ENCODE measurements at places on chromosomes 5 and 9.

DNA sequence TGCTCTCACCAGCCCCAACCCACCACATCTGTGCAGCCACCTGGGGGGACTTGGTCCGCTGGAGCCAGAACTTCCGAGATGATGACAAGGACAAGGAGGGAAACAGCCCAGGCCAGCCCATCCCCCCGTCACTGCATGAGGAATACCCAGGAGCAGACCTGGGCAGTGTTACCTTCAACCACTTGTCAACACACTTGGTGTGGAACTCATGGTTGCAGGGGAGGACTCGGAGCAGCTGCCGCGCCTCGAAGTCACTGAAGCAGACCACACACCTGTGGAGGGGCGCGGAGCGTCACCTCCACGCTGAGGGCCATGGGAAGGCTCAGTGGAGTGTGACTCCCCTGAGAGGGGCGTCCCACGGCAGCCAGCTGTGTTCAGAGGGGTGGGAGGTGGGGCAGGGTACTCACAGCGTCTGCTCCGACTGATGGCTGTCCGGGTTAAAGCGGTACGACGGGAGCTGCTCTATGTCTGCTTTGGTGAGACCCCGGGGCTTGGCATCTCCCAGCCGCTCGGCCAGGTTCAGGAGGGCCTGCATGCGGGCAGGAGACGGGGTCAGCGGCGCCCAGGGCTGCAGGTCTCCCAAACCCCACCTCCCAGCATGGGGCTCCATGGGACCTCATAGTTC is 8.0 kb downstream of the RNF44 start:
- DNase-seq: no peak

- no peak for DNase-seq
Observed at GRCh38 chr5:151132963-151133362, 24.6 kb downstream of the ANXA6 start.

- DNase-seq: no peak
Observed at GRCh38 chr9:4140362-4140761, 159.5 kb downstream of the GLIS3 start.

DNA sequence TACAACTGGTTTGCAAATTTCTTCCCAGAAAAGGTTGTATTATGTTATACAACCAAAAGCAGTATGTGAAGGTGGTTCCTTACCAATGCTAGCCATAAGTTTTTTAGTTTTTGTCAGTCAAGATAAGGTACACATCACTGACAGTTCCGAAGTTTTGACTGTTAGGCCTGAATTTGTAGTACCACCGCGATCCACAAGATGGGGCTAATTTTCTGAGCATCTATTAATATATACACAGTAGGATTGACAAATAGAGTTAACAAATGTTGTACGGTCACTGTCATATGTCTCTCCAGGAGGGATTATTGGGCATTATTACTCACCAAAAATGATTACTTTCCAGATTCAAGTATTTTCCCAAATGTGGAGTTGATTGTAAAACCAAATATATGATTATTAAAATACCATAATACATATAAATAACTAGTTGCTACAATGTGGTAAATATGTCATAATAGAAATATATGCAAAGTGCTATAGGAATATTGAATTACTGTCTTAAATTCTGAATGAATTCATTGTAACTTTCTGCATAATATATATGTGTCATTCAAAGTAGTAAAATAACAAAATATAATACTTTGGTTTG is 28.4 kb upstream of the LRRC19 start:
- no peak for DNase-seq

- no peak for DNase-seq
Observed at GRCh38 chr9:135239769-135240141, 152.3 kb downstream of the OLFM1 start.

GRCh38 chr9:65410926-65411325 is 125.9 kb upstream of the FOXD4L5 start:
- DNase-seq: no peak

GRCh38 chr9:22009506-22009867 is 382 bp upstream of the CDKN2B start:
- DNase-seq: no peak

DNA sequence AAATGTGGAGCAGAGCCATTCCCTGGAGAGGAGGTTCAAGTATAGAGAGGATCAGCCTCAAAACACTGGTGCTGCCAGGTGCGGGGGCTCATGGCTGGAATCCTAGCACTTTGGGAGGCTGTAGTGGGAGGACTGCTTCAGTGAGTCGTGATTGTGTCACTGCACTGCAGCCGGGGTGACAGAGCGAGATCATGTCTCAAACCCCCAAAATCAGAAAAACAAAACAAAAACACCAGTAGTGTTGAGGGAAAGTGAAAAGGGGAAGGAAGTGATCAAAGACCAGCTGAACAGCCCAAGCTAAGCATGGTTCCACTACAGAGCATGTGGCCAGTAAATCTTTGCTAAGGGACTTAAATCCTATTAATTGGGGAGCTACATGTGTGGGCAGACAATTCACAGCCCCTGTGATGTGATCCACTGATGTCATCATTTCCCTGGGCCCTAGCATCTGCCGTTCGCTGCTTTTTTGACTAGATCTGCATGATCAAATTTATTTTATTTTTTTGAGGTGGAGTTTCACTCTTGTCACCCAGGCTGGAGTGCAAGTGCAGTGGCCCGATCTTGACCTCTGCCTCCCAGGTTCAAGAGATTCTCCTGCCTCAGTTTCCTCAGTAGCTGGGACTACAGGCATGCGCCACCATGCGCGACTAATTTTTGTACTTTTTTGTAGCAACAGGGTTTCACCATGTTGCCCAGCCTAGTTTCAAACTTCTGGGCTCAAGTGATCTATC is 2.7 kb upstream of the PCBD2 start:
- no peak for DNase-seq

DNA sequence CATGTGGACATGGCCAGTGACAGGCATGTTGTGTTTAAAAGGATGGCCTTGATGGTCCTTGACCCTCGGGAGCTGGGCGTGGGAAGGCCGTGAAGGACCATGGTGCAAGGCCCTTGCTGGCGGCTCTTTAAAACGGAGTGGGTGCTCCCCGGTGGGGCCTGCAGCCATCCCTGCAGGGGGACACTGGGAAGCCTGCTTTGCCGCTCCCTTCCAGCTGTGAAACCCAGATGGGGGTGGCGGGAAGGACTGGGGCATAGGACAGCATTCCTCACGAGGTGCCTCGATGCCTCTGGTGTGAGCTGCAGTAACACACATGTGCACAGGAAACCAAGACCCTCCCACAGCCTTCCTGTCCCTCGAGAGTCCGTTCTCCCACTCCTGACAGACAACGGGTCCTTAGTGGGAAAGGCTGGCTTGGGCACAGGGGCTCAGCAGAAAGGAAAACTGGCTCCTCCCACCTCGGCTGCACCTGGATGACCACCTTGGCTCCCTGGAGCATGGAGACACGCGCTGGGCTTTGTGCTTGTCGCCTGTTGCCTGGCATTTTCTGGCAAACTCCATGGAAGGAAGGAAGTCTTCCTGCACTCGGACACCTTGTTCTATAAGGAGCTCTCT is 30.3 kb upstream of the IRX4 start:
- DNase-seq: no peak

GRCh38 chr9:95012035-95012708 is 285.7 kb downstream of the AOPEP start:
- no peak for DNase-seq

- no peak for DNase-seq
Observed at GRCh38 chr5:154388842-154389241, 57.0 kb upstream of the SAP30L start.

GRCh38 chr9:72790989-72791388 is 161.9 kb downstream of the ALDH1A1 start:
- DNase-seq: no peak

GRCh38 chr5:80182809-80183580 is 72.9 kb downstream of the SERINC5 start:
- no peak for DNase-seq

GRCh38 chr9:75685062-75685461 is 205.4 kb upstream of the PCSK5 start:
- no peak for DNase-seq

GRCh38 chr5:170562875-170563228 is 59.0 kb downstream of the KCNIP1 start:
- no peak for DNase-seq

DNA sequence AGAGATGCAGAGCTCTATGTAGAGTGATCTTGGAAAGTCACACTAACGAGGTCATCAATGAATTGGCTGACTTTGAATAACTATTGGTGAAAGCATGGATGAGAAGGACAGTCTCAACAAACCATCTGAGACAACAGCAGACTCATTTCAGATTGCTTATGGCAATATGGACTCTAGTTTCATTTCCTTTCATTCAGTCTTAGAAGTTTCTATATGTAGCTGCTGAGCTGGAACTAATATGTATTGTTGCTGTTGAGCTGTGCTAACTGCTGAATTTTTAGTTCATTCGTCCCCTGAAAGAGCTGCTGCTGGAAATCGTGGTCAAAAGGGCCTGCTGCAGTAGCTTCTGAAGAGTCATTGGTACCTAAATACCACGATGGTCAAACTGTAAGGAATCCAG is 31.3 kb downstream of the TNFSF15 start:
- DNase-seq: no peak

DNA sequence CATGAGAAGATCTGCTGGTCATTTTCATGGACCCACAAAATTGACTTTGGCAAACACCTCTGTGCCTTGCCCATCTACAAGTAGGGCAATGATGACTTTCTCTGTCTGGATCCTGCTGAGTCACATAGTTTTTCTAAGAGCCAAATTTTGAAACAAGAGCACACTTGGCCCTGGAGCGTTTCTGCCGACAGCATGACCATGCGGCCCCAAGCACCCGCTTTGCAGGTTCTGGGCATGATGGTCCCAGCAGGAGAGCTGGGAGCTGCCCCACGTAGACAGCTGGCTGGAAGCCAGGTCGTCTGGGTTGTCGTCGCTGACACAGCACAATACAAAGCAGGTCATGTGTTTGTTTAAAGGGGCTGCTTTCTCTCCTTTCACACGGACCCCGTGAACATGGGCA is 159.8 kb downstream of the SYK start:
- no peak for DNase-seq

GRCh38 chr5:138631096-138631928 is 56.1 kb upstream of the HSPA9 start:
- DNase-seq: no peak

- no peak for DNase-seq
Observed at GRCh38 chr9:74645007-74645639, 148.0 kb downstream of the RORB start.

DNA sequence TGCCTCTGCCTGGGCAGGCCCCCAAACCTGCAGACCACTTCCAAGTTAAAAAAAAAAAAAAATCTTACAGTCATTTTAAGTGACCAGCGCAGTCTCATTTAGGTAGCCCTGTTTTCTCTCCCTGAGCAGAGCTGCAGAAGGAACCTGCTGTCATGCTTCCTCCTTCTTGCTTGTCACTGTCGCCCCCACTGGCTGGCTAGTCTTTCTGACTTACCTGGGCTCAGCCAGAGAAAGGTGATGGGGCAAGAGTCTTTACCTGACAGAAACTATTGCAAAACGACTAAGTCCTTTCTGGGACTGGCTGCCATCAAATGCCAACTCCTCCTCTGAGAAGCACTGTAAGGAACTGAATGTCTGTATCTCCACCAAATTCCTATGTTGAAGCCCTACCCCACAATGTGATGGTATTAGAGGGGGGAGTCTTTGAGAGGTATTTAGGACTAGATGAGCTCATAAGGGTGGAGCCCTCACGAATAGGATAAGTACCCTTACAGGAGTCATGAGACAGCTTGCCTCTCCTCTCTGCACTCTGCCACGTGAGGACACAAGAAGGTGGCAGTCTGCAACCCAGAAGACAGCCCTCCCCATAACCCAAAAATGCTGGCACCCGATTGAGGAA is 58.4 kb upstream of the SHC3 start:
- no peak for DNase-seq

GRCh38 chr5:91223886-91224285 is 159.2 kb downstream of the ARRDC3 start:
- no peak for DNase-seq

GRCh38 chr5:79857714-79858409 is 133.2 kb downstream of the MTX3 start:
- DNase-seq: no peak

- DNase-seq: no peak
Observed at GRCh38 chr5:65828022-65828896, 98.1 kb upstream of the ERBIN start.

GRCh38 chr9:4339836-4340560 is 40.1 kb upstream of the GLIS3 start:
- DNase-seq: no peak

DNA sequence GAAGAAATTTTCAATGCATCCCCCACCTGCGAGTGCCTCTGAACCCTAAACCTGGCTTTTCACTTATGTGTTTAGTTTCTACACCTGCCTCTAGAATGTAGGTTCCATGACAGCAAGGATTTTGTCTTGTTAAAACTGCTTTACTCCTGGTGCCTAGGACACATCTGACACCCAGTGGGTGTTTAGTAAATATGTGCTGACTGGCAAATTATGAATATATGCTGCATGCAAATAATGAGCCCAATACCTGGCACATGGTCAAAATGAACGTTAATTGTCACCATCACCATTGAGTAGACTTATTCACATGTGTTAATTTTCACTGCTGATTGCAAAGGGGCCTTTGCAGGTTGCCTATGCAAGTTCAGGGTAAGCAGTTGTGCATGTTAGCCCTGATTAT is 249.9 kb upstream of the WWC1 start:
- DNase-seq: no peak

- DNase-seq: no peak
Observed at GRCh38 chr9:35553670-35554543, 51.2 kb upstream of the TESK1 start.

- no peak for DNase-seq
Observed at GRCh38 chr5:172658391-172658790, 17.3 kb downstream of the NEURL1B start.

DNA sequence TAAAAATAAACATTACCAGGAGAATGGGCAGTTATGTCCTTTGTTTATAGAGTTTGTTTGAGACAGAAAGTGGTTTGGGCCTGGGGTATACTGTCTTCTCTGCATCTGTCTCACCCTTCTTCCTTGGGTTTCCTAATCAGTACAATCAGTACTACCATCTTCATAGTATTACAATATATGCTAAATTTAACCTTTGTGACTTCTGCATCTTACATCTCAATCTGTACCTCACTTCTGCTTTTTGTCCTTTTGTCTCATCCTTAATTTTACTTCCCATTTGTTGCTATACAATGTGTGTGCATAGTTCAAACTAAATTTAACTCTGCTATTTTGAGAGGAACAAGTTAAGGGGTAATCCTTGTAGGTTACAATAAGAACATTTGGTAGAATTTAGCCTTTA is 19.6 kb downstream of the FBXO38 start:
- DNase-seq: no peak

DNA sequence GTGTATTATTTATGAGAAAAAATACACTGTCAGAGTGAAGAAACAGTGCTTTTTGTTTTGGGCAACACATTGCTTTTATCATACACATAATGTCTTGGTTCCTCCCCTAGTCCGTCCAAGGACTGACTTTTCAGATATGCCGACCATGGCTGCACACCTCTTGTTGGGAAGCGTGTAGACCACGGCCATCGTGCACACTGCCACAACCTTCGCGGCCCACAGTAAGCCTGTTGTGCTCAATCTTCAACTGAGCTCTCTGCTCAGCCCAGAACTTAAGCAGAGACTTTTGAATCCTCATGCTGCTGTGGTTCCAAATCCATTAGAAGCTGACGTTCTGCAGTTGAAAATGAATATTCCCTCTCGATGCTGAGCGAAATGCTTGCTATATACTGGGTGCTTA is 157.6 kb upstream of the IRX2 start:
- DNase-seq: no peak

- DNase-seq: no peak
Observed at GRCh38 chr5:58813855-58814254, 231.0 kb downstream of the RAB3C start.

- DNase-seq: no peak
Observed at GRCh38 chr5:91474201-91474600, 91.1 kb upstream of the ARRDC3 start.
